B cell (primary cell): ENCODE measurements at places on chromosomes 4 and X.

- H3K27ac ChIP-seq = no peak overlapping the region
- H3K4me1 ChIP-seq = no peaks in the 10 kb centered on the region
- H3K27me3 ChIP-seq = no peaks in the 10 kb centered on the region
- H3K36me3 ChIP-seq = no peaks in the 10 kb centered on the region
- H3K4me3 ChIP-seq = no peak overlapping the region
- peak; percentile 57 for DNase-seq
Measured at GRCh38 chr4:169485791-169486742, 126.3 kb downstream of the NEK1 start.

- H3K27me3 ChIP-seq = no peaks in the 10 kb centered on the region
- H3K36me3 ChIP-seq = peaks cover 22% of the 10 kb centered on the region
- DNase-seq = no peak
- H3K27ac ChIP-seq = no peak overlapping the region
Measured at GRCh38 chrX:153732401-153732800, 7.7 kb downstream of the ABCD1 start.

DNA sequence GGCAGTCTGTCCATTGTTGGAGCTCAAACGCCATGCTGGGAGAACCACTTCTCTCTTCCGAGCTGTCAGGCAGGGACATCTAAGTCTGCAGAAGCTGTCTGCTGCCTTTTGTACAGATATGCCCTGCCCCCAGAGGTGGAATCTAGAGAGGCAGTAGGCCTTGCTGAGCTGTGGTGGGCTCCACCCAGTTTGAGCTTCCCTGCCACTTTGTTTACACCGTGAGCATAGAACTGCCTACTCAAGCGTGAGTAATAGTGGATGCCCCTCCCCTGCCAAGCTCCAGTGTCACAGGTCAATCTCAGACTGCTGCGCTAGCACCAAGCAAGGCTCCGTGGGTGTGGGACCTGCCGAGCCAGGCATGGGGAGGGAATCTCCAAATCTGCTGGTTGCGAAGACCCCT is 145.7 kb downstream of the VSIG4 start:
- H3K4me1 ChIP-seq = peaks cover 24% of the 10 kb centered on the region
- peak overlapping the region; percentile 40 for H3K27ac ChIP-seq
- no peak overlapping the region for H3K4me3 ChIP-seq

DNA sequence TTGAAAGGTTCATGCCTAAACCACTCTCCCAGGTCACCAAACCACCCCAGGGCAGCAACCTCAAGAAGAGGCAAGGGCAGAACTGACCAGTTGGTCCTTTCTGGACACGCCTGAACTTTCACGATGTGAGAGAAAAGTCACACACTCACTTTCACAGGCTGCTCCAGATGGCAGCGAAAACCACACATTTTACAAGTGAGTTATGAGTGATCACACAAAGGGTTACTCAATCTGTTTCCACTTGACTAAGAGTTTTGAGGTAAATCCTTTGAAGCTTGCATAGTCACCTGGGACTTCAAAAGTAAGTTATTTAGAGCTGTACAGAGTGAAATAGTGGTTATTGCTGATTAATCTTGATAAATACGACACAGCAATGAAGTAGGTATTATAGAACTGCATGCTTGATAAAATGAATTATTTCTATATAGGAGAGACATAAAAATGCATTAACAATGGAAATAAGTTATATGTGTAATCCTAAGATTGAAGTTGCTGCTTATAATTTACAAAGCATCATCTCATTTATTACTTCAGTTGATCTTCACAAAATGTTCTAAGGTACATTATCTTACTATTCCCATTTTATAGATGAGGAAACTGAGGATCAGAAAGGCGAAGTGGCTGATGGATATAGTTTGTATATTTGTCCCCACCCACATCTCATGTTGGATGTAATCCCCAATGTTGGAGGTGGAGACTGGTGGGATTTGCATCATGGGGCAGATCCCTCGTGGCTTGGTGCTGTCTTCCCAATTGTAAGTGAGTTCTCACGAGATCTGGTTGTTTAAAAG is 103.0 kb upstream of the KLF3 start:
- H3K27me3 ChIP-seq = no peaks in the 10 kb centered on the region
- H3K27ac ChIP-seq = no peak overlapping the region

GRCh38 chrX:128754130-128754529 is 701.9 kb upstream of the ACTRT1 start:
- no peaks in the 10 kb centered on the region for H3K36me3 ChIP-seq
- H3K4me3 ChIP-seq = no peak overlapping the region
- DNase-seq = no peak

- H3K4me1 ChIP-seq = no peaks in the 10 kb centered on the region
- DNase-seq = no peak
- H3K36me3 ChIP-seq = no peaks in the 10 kb centered on the region
- H3K27ac ChIP-seq = no peak overlapping the region
Measured at GRCh38 chr4:182758273-182758672, 158.9 kb downstream of the DCTD start.

DNA sequence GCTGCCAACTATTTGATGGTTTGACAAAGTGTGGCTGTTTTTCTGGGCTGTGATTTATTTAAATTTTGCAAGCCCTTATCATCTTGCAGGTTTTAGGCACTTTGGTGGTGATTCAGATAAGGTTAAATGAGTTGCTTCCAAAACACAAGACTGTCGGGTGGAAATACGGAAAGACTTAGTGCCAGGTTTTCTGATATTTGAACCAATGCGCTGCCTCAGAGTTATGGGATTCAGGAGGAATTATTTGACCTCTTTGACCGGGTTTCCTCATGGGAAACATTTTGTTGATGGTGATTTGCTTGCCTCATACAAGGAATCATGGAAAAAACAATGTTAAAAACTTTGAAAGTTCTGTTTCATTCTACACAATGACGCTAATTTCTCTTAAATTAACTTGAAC is 136.1 kb upstream of the MAP9 start:
- no peak for DNase-seq
- H3K36me3 ChIP-seq = no peaks in the 10 kb centered on the region
- H3K4me1 ChIP-seq = no peaks in the 10 kb centered on the region
- no peak overlapping the region for H3K27ac ChIP-seq
- no peak overlapping the region for H3K4me3 ChIP-seq
- H3K27me3 ChIP-seq = no peaks in the 10 kb centered on the region

GRCh38 chrX:31279359-31279758 is 207.5 kb upstream of the FTHL17 start:
- DNase-seq = no peak
- H3K36me3 ChIP-seq = no peaks in the 10 kb centered on the region
- H3K27ac ChIP-seq = no peak overlapping the region
- H3K4me1 ChIP-seq = no peaks in the 10 kb centered on the region
- no peak overlapping the region for H3K4me3 ChIP-seq
- H3K27me3 ChIP-seq = peaks cover 2% of the 10 kb centered on the region

DNA sequence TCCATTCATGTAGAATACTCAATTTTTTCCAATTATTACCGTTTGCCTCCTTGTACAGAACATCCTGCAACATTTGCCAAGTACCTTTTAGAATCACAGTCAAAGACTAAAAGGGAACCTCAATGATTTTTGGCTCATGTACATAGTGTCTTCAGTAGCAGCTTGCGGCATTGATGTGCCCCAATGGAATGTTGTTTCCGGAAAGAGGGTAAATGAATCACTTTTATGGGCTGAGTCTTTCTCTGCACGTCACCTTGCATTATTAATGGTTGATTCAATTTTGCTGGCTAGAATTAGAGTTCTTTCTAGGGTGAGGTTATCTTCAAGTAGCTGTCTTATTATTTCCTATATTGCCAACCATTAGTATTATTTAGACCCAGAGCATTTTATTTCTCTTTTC is 116.9 kb upstream of the GABRA2 start:
- no peaks in the 10 kb centered on the region for H3K27me3 ChIP-seq
- DNase-seq = no peak
- H3K4me3 ChIP-seq = no peak overlapping the region

- no peak overlapping the region for H3K4me3 ChIP-seq
- no peaks in the 10 kb centered on the region for H3K27me3 ChIP-seq
- DNase-seq = no peak
- H3K4me1 ChIP-seq = no peaks in the 10 kb centered on the region
- H3K27ac ChIP-seq = no peak overlapping the region
Measured at GRCh38 chr4:29805916-29806480, 914.2 kb upstream of the PCDH7 start.

GRCh38 chrX:107445146-107445545 is 4.3 kb upstream of the FRMPD3 start:
- H3K36me3 ChIP-seq = no peaks in the 10 kb centered on the region
- DNase-seq = no peak
- H3K27ac ChIP-seq = no peak overlapping the region
- H3K4me3 ChIP-seq = no peak overlapping the region

DNA sequence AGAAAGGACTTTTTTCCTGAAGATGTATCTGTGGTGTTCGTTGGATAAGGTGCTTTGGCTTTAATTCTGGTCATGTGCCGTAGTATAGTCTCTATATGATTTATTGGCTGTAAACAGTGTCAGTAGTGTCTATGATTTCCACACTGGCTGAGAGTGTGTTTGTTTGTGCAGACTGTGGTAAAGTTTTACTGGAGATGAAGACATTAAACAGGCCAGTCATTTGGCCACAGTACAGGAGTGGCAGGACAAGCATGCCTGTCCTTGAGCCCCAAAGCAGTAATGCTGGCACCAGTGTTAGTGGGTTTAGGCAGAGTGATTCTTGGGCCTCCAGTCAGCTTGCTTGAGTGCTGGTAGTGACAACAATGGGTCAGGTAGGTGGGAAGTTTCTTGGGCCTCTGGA is 1023.9 kb upstream of the GRID2 start:
- H3K4me1 ChIP-seq = no peaks in the 10 kb centered on the region
- no peak overlapping the region for H3K27ac ChIP-seq
- DNase-seq = no peak
- no peak overlapping the region for H3K4me3 ChIP-seq

GRCh38 chrX:70754169-70754848 is 154.2 kb downstream of the TEX11 start:
- no peak overlapping the region for H3K4me3 ChIP-seq
- H3K4me1 ChIP-seq = no peaks in the 10 kb centered on the region
- no peak overlapping the region for H3K27ac ChIP-seq
- no peaks in the 10 kb centered on the region for H3K36me3 ChIP-seq
- no peaks in the 10 kb centered on the region for H3K27me3 ChIP-seq

DNA sequence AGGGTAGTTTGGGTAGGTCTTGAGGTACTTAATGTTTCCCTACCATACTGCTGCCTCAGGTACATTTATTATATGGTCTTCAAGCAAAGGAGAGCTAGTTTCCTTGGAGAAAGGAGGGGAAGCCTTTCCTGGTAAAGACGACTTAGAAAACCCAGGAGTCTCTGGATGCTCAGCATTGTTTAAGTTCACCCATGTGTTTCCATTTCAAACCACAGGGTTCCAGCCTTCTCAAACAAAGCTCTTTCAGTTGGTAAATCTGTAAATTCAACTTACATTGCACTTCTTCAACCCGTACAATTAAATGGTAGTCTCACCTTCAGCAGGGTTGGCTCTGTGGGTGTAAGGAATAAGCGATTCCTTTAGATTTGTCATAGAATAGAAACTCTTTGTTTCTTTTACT is 111.9 kb upstream of the UNC5C start:
- H3K27ac ChIP-seq = no peak overlapping the region
- H3K4me1 ChIP-seq = no peaks in the 10 kb centered on the region
- H3K27me3 ChIP-seq = no peaks in the 10 kb centered on the region
- H3K36me3 ChIP-seq = no peaks in the 10 kb centered on the region
- no peak overlapping the region for H3K4me3 ChIP-seq

GRCh38 chr4:101871962-101872676 is 81.6 kb downstream of the BANK1 start:
- DNase-seq = no peak
- H3K4me3 ChIP-seq = no peak overlapping the region
- H3K4me1 ChIP-seq = peaks cover 32% of the 10 kb centered on the region
- peaks cover 81% of the 10 kb centered on the region for H3K36me3 ChIP-seq

GRCh38 chr4:81019006-81019405 is 11.5 kb upstream of the BMP3 start:
- no peaks in the 10 kb centered on the region for H3K27me3 ChIP-seq
- no peaks in the 10 kb centered on the region for H3K36me3 ChIP-seq
- H3K4me1 ChIP-seq = no peaks in the 10 kb centered on the region
- H3K27ac ChIP-seq = no peak overlapping the region
- no peak overlapping the region for H3K4me3 ChIP-seq
- no peak for DNase-seq

- H3K27ac ChIP-seq = no peak overlapping the region
- H3K4me1 ChIP-seq = no peaks in the 10 kb centered on the region
- no peak overlapping the region for H3K4me3 ChIP-seq
- DNase-seq = no peak
- H3K36me3 ChIP-seq = no peaks in the 10 kb centered on the region
- no peaks in the 10 kb centered on the region for H3K27me3 ChIP-seq
Measured at GRCh38 chr4:32790803-32791202, 2070.6 kb downstream of the PCDH7 start.

- H3K4me1 ChIP-seq = no peaks in the 10 kb centered on the region
- no peak for DNase-seq
- H3K27me3 ChIP-seq = no peaks in the 10 kb centered on the region
- H3K27ac ChIP-seq = no peak overlapping the region
- H3K36me3 ChIP-seq = no peaks in the 10 kb centered on the region
Measured at GRCh38 chr4:23113104-23113503, 420.4 kb downstream of the GBA3 start.

GRCh38 chr4:146976145-146976544 is 30.5 kb upstream of the TTC29 start:
- no peak for DNase-seq
- no peaks in the 10 kb centered on the region for H3K27me3 ChIP-seq
- H3K4me1 ChIP-seq = no peaks in the 10 kb centered on the region
- H3K4me3 ChIP-seq = no peak overlapping the region
- H3K36me3 ChIP-seq = no peaks in the 10 kb centered on the region

GRCh38 chrX:130848763-130849162 is 54.2 kb downstream of the ENOX2 start:
- H3K27ac ChIP-seq = no peak overlapping the region
- no peak for DNase-seq
- no peaks in the 10 kb centered on the region for H3K27me3 ChIP-seq

GRCh38 chr4:145498430-145498829 is 16.8 kb downstream of the SMAD1 start:
- H3K27ac ChIP-seq = no peak overlapping the region
- H3K36me3 ChIP-seq = no peaks in the 10 kb centered on the region
- peaks cover 4% of the 10 kb centered on the region for H3K27me3 ChIP-seq
- H3K4me3 ChIP-seq = no peak overlapping the region

GRCh38 chr4:182819751-182820150 is 97.4 kb downstream of the DCTD start:
- no peaks in the 10 kb centered on the region for H3K27me3 ChIP-seq
- H3K4me1 ChIP-seq = no peaks in the 10 kb centered on the region
- no peaks in the 10 kb centered on the region for H3K36me3 ChIP-seq
- DNase-seq = no peak

GRCh38 chr4:79294064-79294463 is 31.8 kb downstream of the NAA11 start:
- H3K27ac ChIP-seq = no peak overlapping the region
- no peaks in the 10 kb centered on the region for H3K4me1 ChIP-seq
- no peak overlapping the region for H3K4me3 ChIP-seq
- no peak for DNase-seq

DNA sequence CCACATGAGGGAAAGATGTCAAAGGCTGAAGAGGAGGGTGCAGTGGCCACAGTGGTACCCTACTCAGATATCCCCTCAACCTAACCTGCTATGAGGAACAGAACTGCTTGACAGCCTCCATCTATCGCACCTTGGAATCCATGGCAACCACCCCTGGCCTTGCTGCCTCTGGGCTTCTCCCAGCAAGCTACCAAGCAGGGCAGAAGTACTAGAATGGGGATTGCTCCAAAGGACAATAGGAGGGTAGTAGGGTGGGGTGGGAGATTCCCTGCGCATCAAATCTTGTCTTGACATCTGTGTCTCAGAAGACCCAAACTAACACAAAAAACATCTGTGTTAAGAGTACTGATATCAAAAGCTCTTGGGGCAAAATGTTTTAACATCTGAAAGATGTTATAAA is 118.2 kb downstream of the FBXW7 start:
- H3K4me3 ChIP-seq = no peak overlapping the region
- H3K4me1 ChIP-seq = no peaks in the 10 kb centered on the region
- H3K27ac ChIP-seq = no peak overlapping the region
- H3K36me3 ChIP-seq = no peaks in the 10 kb centered on the region
